ENCODE measurements at places on chromosomes 1 and 21.
A peak's percentile ranks its signal among the peaks of the same experiment; 100 is the strongest.

DNA sequence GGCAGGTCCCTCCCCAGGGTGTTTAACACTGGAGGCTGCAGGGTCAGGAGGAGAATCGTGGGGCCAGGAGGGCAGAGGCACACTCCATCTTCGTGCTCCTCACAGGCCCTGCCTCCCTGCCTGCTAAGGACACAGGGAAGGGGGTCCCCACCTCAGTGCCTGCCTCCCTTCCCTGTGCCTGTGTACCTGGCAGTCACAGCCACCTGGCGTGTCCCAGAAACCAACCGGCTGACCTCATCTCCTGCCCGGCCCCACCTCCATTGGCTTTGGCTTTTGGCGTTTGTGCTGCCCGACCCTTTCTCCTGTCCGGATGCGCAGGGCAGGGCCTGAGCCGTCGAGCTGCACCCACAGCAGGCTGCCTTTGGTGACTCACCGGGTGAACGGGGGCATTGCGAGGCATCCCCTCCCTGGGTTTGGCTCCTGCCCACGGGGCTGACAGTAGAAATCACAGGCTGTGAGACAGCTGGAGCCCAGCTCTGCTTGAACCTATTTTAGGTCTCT lies 623 bp upstream of the BGLAP start:
- no peak for DNase-seq

DNA sequence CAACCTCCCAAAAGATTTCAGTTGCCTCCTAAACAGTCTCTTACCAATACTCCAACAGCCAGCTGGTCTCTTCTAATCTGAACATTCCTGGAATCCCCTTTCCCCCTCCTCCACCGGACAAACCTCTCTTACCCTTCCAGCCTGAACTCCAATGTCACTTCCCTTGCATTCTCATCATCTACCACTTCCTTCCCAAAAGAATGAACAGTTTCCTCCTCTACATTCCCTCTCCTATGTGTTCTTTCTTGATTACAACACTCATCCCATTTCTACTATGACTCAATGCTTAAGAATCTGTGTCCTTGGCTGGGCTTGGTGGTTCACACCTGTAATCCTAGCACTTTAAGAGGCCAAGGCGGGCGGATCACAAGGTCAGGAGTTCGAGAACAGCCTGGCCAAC lies 417.1 kb downstream of the SETD4 start:
- no peak for DNase-seq

- DNase-seq, result no peak
Measured at GRCh38 chr1:26787381-26787705, 407 bp upstream of the PIGV start.

- DNase-seq, result peak; percentile 60
Measured at GRCh38 chr1:31583995-31584868, 7.9 kb downstream of the TINAGL1 start.

GRCh38 chr1:118485757-118486156 lies 300.7 kb upstream of the SPAG17 start:
- no peak for DNase-seq

DNA sequence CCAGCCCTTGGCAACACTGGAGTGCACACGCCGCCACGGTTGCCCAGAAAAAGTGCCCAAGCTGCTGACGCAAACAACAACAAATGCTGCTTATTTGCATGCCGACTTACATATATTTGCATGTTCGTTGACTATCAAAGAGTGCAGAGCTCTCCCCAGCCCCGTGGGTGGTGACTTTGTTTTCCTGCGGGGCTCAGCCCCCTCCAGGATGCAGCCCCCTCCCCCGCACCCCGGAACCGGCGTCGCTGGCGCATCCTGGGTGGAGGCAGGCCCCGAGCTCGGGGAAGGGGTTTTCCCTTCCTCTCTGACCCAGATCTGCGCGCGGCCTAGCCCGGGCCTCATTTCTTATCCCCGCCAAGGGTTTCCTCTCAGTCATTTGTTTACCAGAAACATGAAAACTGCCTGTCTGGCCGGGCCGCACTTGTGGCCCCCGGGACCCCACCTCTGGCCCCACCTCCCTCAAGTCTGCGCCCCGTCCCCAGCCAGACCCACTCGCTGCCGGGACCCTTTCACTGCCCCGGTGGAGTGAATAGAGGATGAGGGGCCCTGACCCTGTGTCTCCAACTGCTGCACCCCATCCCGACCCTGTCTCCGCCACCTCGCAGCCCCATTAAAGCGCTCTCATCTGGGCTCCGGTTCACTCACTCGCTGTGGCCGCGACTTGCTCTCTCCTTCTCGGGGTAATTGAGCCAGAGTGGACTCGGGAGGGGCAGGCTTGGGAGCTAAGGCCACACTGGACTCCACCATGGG lies 5.5 kb downstream of the TNFRSF25 start:
- DNase-seq, result no peak

DNA sequence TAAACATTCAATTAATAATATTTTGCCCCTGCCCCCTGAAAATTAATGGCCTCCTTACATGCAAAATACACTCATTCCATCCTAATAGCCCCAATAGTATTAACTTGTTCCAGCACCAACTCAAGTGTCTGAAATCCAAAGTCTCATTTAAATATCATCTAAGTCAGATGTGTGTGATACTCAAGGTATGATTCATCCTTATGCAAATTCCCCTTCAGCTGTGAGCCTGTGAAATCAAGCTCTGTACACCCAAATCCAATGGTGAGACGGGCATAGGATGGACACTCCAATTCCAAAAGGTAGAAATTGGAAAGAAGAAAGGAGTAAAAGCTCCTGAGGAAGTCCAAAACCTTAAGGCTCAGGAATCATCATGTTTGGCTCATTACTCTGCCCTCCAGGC lies 83.5 kb downstream of the HHAT start:
- no peak for DNase-seq
